ENCODE measurements at places on chromosomes 16 and 17.
A peak's percentile ranks its signal among the peaks of the same experiment; 100 is the strongest.

DNA sequence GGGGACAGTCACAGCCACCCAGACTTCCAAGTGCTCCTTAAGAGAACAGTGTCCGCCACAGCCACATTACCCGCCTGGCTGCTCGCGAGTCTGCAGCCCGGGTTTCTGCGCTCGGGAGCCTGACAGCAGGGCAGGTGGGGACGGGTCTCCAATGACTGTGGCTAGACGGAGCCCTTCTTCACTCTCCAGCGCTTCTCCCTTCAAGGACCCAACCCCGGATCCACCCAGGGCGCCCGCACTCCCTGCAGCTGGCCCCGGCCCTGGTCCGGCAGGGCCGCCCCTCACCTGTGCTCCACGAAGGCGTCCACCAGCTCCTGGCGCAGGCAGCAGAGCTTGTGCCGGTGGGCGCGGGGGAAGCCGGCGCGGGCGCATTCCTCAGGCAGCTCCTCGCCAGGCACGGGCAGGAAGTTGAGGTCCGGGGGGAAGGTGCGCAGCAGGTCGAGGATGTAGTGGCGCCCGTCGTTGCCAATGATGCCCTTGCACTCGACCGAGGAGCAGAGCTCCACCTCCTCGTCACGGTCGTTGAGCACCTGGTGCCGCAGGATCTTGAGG, 13.9 kb downstream of the CLUH start:
- no peak for DNase-seq

GRCh38 chr16:52727849-52728248, 180.9 kb upstream of the TOX3 start:
- no peak for DNase-seq

GRCh38 chr16:88785106-88785924, at the start of gene PIEZO1:
Gene PIEZO1, minus strand, starts transcription at chr16:88785220. Its CDS starts 256 bp downstream, at chr16:88784964.
- peak; percentile 81 for DNase-seq

- DNase-seq = no peak
Measured at GRCh38 chr16:74271872-74272271, 24.7 kb upstream of the PSMD7 start.

- DNase-seq = peak; percentile 15
Measured at GRCh38 chr16:57735755-57736418, at the start of gene KATNB1. Gene KATNB1, plus strand, starts transcription at chr16:57735770. Its CDS starts 1,474 bp downstream, at chr16:57737244.

- no peak for DNase-seq
Measured at GRCh38 chr16:84879569-84880487, 60.0 kb downstream of the CRISPLD2 start.

DNA sequence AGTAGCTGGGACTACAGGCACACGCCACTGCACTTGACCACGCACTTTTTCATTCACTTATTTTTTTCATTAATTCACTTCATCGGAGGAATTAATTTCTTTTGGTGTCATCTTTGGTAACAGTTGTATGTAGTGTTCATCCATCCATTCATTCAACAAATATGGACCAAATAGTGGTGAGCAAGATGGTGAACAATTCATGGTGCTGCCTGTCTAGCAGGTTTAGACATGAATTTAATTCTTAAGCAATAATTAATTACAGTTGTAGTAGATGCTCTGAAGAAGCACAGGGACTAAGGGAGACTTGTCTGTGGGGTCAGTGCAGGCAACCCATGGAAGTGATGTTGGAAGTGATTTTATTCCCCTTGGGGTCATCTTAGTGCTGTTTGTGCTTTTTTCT, 22.4 kb downstream of the GDE1 start:
- DNase-seq = no peak

GRCh38 chr16:67783353-67783725, 23.0 kb downstream of the RANBP10 start:
- no peak for DNase-seq

- DNase-seq = no peak
Measured at GRCh38 chr17:75494326-75494877, 20.9 kb downstream of the CASKIN2 start.

- DNase-seq = peak; percentile 45
Measured at GRCh38 chr16:72094266-72094610, 591 bp downstream of the DHX38 start.

- no peak for DNase-seq
Measured at GRCh38 chr17:72394531-72394930, 273.7 kb downstream of the SOX9 start.

DNA sequence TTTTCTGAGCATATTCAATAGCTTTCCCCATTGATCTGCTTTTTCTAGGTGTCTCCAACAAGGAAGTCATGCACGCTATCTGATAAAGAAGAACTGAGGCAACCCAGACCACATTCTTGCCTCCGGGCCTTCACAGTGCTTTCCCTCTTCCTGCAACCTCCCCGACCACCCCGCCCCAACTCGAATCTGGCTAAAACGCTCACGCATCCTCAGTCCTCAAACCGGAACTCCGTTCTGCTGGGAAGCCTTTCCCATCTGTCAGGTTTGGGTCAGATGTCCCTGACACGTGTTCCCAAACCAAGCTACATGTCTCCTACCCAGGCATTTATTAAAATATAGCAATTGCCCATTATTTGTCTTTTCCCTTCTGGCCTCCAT, 112.7 kb downstream of the VPS53 start:
- DNase-seq = no peak

DNA sequence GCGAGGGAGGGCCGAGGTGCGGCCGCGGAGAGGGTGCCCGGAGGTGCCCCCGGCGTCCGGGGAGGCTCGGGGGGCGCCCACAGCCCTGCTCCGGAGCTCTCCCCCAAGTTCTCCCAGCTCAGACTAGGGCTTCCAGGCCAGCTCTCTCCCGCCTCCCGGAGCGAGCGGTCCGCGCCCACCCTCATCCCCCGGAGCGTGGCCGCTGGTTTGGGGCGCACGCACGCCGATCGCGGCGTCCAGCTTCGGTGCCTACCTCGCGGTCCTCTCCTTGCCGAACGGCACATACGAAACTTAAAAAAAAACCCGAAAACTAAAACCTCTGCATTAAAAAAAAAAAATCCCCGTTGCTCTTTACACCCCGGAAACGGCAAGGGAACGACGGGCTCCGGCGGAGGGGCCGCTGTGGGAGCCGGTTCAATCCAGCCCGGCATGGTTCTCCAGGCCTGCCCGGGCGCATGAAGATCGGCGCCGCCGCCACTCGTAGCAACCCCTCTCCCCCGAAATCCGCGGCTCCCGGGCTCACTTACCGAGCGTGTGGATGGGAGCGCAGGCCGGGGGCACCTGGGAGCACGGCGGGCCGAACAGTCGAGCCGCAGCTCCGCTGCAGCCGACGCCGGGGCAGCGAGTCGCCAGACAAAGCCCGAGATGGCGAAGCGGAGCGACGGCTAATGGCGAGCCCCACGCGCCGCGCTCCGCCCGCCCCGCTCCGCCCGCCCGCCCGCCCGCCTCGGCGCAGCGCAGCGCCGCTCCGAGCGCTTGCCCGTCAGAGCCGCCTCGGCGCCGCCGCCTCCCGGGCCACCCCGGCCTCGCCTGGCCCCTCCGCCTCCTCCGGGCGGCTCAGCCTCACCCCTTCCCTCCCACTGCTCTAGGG, 973 bp upstream of the UBTF start:
- DNase-seq = peak; percentile 62

DNA sequence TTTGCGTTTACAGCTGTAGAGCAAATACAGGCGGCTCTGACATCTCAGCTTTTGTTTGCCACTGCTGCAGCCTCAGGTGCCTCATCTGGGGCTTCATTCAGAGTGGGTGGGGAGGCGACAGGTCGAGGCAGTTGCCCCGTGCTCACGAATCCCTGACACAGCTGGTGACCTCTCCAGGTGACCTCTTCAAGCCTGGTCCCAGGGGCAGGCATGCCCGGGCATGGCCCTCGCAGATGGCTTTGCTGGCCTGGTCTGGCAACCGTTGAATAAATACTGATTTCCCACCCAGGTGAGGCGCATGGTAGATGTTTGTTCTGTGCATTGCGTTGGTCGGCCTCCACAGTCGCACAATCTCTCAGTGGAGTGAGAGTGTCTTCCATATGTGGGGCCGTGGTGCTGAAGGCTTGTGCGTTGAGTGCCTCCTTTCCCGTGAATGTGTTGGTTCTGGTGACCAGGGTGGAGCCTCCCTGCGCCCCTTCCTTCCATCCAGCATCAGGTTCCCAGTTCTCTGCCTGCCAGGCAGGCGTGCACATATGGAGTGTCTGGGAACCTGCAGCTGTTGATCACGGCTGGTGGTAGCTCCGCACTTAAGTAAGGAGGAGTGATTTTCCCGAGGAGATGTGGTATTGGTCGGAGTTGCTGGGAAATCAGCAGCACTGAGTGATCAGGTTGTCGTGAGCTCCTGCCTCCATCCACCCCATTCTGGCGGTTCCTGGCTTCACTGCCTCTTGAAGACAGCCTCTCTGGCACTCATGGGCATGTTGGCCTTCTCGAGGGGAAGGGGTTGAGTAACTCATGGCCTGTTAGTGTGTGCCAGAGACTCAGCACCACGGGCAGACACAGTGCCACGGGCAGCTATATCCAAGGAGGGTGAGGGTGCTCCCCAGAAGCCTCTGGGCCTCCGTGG, 149.7 kb downstream of the RPTOR start:
- no peak for DNase-seq

- no peak for DNase-seq
Measured at GRCh38 chr17:13544292-13544691, 57.4 kb downstream of the HS3ST3A1 start.

DNA sequence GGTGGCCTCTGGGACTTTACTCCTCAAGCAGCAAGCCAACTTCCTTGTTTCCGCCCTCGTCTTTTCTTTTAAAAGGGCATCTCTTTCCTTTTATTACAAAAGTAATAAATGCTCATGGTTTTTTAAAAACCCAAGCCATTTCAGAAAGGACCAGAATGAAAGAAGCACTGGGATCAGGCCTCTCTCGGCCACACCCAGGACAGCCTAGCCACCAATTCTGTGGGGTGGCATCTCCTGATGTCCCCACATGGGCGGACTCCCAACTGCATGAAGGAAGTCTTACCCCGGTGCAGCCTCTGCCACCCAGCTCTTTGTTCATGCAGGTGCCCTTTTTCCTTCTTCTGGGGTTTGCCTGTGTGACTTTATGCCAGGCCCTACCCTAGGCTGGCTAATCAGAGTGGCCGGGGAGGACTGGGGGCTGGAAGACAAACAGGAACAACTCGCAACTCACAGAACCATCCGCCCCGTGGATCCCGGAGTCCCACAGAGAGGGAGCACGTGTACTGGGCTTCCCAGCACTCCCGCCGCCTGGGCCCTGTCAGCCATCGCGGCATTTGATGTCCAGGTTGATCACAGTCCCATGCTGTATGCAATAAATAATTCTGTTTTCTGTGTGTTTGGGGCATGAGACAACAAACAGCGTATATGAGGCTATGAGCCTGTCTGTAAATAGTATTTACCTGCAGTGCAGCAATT, 2.6 kb upstream of the RASD1 start:
- no peak for DNase-seq

DNA sequence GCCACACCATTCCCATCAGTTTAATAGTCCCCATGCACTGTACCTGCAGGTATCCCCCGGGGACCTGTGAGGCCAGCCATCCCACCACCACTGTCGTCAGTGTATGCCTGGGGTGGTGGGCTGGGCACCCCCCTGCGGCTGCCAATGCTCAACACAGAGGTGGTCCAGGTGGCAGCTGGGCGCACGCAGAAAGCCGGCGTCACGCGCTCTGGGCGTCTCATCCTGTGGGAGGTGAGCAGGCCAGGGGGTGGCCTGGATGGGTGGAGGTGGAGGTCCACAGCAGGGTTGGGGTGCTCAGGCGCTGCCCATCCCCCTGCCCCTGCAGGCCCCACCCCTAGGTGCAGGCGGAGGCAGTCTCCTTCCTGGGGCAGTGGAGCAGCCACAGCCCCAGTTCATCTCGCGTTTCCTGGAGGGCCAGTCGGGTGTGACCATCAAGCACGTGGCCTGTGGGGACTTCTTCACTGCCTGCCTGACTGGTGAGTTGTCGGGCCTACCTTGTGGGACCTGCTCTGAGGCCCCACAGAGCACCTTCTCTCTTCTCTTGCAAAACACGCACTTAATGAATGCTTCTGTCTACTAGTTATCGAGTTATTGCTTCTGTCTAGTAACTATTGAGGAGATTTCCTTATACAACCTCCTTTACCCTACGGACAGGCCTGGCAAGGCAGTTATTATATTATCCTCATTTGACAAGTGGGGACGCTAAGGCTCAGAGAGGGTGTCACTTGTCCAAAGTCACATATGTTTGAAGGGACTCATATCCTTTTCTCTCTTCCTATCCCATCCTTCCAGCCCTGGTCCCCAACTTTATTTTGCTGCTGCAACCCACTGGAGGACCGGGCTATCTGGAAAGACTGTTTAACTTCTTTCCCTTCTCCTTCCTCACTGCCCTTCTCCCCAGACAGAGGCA, 5.8 kb upstream of the TRAF4 start:
- no peak for DNase-seq

DNA sequence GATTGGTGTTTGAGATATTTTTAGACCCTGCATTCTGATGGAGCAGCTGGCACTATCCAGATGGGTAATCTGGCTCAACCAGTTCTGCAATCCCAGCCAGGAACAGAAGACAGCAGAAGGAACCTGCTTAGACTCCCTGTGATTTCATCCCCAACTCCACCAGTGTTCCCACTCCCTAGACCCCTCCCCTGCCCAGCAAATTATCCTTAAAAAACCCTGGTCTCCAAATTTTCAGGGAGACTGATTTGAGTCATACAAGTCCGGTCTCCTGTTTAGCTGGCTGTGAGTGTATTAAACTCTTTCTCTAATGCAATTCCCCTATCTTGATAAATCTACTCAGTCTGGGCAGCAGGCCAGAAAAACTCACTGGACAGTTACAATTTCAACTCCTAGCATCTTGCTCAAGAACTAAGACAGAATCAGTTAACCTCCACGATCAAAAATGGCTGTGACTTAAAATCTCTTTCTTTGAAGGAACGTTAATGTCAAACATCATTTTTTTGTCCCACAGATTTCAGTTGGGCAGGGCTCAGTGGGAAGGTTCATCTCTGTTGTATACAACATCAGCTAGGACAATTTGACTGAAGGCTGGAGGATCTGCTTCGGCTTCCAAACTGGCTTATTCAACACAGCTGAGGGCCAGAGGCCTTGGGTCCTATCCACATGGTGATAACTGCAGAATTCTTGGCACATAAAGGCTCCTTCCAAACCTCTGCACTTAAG, 4.9 kb upstream of the RBL2 start:
- DNase-seq = no peak

GRCh38 chr16:74448990-74449389, 27.7 kb upstream of the CLEC18B start:
- DNase-seq = no peak

- no peak for DNase-seq
Measured at GRCh38 chr16:52747088-52747595, 200.2 kb upstream of the TOX3 start.

DNA sequence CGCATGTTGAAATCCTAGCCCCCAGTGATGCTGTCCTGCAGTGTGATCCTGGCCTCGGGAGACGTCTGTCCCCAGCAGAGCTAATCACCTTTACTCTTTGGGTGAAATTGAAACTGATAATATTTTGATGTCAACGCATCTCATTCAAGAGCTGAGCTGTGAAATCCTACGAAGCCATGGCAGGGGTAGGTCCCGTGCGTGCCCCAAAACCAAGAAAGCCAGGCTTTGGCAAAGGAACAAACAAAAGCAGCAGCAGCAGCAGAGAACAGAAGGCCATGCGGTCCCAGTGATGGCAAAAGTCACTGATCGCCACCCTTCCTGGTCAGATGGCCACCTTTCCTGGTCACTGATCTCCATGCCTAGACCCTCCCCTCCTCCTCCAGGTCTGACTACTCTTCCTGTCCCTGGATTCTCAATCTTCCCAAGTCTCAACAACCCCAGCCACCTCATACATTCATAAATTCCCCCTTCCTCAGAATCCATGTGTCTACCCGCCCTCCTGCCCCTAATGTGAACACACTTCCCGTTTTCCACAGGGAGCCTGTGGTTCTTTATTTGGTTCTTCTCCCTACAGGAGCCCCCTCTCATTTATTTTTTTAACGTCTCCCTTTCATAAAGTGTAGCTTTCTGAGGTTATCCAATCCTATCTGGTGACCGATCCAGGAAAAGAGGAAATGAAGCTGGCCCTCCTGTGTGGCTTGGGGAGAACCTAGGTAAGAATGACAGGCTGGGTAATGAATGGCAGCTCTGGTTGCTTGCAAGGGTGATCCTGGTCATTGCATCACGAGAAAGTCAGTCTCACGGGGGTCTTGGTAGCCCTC, 50.3 kb downstream of the CPPED1 start:
- DNase-seq = no peak

Measured in activated naive CD8-positive, alpha-beta T cell treated with anti-CD3 and anti-CD28 coated beads, Interleukin-2, amount 50 U/mL, for 24 hours (primary cell).